ENCODE measurements at places on chromosomes 1 and 21. TPM values are rescaled to one million over a fixed set of nuclear protein-coding genes. Genes with fewer than 3 reads are reported as not detected.

OPRD1 gene
- not detected for total RNA-seq

TSSK3 gene
- total RNA-seq: 1.2 TPM

IRF2BP2 gene
- 110 TPM for total RNA-seq

TNFRSF4 gene
- 2.6 TPM for total RNA-seq

MYCL gene
- total RNA-seq: 1.4 TPM

- no peak for DNase-seq
- no peaks in the 10 kb centered on the region for H3K36me3 ChIP-seq
- H3K27me3 ChIP-seq: no peaks in the 10 kb centered on the region
- H3K4me3 ChIP-seq: no peak overlapping the region
Observed at GRCh38 chr1:64975127-64975526, 8.8 kb upstream of the JAK1 start.

- H3K4me3 ChIP-seq: no peak overlapping the region
- no peaks in the 10 kb centered on the region for H3K36me3 ChIP-seq
- H3K27me3 ChIP-seq: no peaks in the 10 kb centered on the region
- H3K27ac ChIP-seq: no peak overlapping the region
- no peak for DNase-seq
Observed at GRCh38 chr1:46372431-46372830, 21.7 kb upstream of the FAAH start.

- H3K27ac ChIP-seq: no peak overlapping the region
- H3K4me1 ChIP-seq: no peaks in the 10 kb centered on the region
- no peak for DNase-seq
- H3K4me3 ChIP-seq: no peak overlapping the region
Observed at GRCh38 chr21:15669247-15669646, 60.5 kb upstream of the USP25 start.

GRCh38 chr1:188397521-188397920 lies 1568.8 kb downstream of the PLA2G4A start:
- DNase-seq: no peak
- no peaks in the 10 kb centered on the region for H3K36me3 ChIP-seq
- no peaks in the 10 kb centered on the region for H3K4me1 ChIP-seq
- H3K4me3 ChIP-seq: no peak overlapping the region
- no peaks in the 10 kb centered on the region for H3K27me3 ChIP-seq

- DNase-seq: no peak
- no peaks in the 10 kb centered on the region for H3K36me3 ChIP-seq
- H3K27ac ChIP-seq: no peak overlapping the region
Observed at GRCh38 chr1:174743654-174744561, 255.8 kb upstream of the CACYBP start.

DNA sequence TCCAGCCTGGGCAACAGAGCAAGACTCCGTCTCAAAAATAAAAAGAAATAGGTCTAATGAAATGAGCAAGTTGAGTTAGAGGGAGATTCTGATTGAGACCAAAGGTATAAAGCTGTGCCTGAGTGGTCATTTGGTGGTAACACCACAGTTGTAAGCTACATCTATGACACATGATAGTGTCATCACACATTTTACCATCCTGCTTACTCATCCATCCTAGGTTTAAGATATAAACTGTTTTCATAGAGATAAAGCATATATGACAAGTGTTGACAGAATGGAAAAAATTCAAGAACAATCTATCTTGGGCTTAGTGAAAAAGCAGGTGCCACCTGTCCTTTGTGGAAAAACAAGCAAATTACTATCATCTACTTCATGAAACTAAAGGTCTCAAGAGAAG lies 7.1 kb upstream of the CFAP141 start:
- H3K4me3 ChIP-seq: no peak overlapping the region
- no peaks in the 10 kb centered on the region for H3K27me3 ChIP-seq
- H3K4me1 ChIP-seq: peaks cover 8% of the 10 kb centered on the region
- DNase-seq: no peak

- no peak for DNase-seq
- no peak overlapping the region for H3K4me3 ChIP-seq
- H3K27me3 ChIP-seq: no peaks in the 10 kb centered on the region
- no peak overlapping the region for H3K27ac ChIP-seq
Observed at GRCh38 chr1:78339490-78339889, 151.3 kb upstream of the PTGFR start.
